GM12891 (cell line): ENCODE measurements at places on chromosomes 2 and 18.

DNA sequence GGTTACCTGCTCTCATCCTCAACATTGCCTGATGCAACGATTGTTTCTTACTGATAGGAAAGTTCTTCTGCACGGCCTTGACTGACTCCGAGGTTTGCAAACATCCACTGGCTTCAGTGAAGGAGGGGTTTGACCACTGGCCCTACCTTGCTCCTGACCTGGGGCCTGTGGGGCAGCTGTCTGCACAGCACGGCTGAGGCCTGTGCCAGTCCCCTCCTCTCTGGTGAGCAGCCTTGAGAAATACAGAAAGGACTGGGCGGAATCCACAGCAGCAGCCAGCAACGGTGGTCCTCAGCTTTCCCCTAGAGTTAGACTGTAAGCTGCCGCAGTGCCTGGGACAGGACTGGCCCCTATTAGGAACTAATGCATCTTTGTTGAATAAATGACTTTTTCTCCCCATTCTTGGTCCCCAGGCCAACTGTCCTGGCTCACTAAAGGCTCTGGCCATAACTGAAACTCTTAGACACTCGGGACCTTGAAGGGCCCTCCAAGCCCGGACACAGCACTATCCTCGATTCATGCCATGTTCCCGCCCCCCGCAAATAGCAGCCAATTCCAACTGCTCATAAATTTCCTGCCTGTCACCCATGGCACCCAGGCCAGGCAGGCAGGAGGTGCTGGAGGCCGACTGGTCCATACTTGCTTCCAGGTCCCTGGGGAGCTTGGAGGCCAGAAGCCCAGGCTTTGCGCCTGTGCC, 26.7 kb downstream of the ATOH8 start:
- no peak for DNase-seq

DNA sequence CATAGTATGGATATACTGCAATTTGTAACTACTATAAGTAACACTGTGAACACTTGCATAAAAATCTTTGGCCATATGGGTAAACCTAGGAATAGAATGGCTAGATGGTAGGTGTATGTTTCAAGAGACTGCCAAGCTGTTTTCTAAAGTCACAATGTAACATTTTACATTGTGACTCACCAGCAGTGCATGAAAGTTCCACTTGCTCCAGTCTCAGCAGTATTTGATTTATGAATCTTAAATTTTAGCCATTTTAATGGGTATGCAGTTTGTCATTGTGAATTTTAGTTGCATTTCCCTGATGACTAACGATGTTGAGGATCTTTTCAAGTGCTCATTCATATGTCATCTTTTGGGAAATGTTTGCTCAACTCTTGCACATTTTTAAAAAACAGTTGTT, 86.1 kb downstream of the FARSB start:
- no peak for DNase-seq

- no peak for DNase-seq
Observed at GRCh38 chr18:7332452-7332851, 101.6 kb downstream of the LRRC30 start.

DNA sequence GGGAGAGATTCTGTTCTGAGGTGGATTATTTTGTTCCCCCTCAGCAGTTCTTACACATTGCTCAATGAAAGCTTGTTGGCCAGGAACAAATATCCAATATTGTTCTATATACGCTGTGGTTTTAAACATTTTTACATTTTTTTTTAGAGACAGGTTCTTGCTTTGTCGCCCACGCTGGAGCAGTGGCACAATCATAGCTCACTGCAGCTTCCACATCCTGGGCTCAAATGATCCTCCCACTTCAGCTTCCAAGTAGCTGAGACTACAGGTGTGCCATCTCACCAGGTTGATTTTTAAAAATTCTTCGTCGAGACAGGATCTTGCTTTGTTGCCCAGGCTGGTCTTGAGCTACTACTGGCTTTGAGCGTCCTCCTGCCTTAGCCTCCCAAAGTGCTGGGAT, 58.9 kb upstream of the KIF5C start:
- DNase-seq = no peak

DNA sequence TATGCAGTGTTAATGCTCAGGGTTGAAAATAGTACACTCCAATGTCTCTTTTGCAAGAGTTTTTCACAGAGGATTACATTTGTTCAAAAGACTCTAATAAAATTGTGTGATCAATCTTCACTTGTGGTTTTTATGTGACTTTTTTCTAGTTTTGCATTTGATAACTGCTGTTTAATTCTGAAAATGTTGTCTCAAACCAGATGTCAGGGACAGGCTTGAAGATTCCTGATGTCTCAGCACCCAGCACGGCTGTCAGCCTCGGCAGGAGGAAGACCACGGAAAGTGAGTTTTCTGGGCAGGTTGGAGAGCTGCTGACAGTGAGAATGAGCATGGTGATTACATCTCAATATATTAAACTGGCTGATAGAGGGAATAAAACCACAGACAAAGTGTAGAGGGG, 9.1 kb downstream of the SOX11 start:
- no peak for DNase-seq

- DNase-seq = no peak
Observed at GRCh38 chr2:95056461-95057459, 31.3 kb downstream of the MAL start.

GRCh38 chr2:33577084-33577483, 22.0 kb downstream of the FAM98A start:
- no peak for DNase-seq

DNA sequence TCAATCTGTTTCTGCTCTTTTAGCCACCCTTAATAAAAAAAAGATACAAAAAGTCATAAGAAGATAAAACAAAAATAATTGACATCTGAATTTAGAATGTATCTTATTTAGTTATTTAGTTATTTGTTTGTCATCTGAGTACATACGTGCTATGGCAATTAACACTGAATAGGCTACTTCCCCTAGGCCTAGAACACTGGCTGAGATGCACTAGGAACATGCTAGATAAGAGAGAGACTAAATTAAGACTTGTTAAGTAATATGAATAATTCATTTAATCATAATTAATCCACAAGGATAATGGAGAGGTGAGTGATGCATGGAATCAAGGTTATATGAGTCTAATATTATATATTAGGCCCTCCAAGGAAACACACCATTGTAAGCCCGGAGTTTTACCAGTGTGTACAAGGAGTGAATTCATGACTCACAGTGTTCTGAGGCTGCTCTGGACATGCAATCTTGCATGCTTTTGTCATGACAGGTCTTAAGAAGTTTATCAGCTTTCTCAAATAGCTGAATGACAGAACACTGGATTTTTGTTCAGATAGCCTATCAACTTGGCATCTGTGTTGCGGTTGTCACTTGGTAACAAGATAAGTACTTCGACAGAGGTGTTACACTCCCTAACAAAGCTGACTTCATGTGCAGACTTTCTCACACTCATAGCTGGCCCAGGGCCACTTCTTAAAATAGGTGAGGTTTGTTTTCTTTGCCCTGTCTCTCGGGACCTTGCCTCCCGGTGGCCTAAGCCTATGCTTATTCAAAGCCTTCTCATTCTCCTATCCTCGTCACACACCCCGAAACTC, 5.0 kb upstream of the SERPINB2 start:
- no peak for DNase-seq

- DNase-seq = no peak
Observed at GRCh38 chr2:159898441-159898840, 100.4 kb upstream of the CD302 start.

GRCh38 chr2:6637330-6637729, 228.4 kb downstream of the CMPK2 start:
- no peak for DNase-seq

GRCh38 chr2:45820048-45820447, 168.6 kb downstream of the PRKCE start:
- DNase-seq = no peak

GRCh38 chr2:178380763-178381162, 70.2 kb downstream of the PRKRA start:
- no peak for DNase-seq
